T-helper 1 cell (primary cell): ENCODE measurements at places on chromosomes 2 and 18.
A peak's percentile ranks its signal among the peaks of the same experiment; 100 is the strongest.

DNA sequence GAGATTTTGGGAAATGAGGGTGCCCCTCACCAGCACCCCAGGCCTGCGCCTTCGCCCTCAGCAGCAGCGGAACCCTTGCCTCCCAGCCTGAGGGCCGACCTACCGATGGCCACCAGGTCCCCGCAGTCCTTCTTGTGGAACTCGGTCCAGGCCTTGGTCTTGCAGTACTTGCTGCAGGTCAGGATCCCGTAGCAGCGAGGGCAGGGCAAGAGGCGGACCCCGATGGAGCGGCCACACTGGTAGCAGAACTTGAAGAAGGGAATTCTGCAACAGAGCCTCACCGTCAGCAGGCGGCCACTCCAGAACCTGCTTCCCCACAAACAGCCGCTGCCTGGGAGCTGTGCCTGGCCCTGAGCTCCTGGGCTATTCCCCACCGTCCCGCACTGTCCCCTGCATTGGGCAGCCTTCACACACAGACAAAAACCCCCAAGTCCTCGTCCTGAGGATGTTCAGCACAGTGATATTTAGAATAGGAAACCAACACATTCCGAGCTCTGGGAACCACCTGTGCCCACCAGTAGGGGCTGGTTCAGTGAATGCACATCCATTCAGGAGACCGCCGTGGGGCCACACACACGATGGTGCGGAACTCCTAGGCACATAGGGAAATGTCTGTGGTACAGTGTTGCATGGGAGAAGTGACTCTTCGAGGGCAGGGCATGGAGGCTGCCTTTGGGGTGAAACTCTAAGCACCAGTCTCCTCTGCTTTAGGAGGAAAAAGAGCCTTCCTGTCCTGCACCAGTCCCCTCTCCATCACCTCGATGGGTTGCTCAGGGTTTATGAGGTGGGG is 45.6 kb downstream of the GPC1 start:
- no peak for DNase-seq

DNA sequence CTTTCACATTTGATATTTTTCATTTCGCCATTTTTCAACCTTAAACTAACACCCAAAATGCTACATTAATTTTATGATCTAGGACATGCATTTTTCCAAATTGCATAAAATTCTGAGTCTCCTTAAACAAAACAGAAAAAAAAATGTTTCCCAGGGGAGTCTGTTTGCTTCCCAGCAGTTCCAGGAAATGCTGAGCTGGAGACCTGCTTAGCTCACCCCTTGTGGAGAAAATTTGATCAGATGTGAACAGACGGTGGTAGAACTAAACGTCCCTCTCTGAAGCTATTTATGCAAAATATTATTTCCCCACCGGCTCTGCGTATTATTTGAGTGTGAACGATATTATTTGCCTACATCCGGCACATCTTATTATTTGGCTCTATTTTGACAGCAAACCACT is 74.9 kb upstream of the AGAP1 start:
- no peak for DNase-seq

DNA sequence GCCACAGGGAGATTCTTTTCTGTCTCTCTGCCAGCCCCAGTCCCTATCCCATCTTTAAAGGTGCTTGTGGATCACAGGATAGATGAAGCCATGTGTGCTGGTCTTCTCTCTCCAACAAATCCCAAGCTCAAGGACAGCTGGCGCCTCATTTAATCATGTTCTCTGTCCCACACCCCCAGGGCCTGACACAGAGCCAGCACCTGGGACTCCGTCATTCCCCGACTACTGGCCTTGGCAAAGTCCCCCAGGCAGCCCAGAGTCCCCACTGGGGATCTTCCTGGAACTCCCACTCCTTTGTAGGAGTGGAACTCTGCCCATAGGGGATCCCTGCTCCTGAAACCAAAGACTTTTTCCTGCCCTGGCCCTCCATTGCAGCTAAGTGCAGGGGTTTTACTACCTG is 60.8 kb downstream of the MTHFD2 start:
- DNase-seq = no peak

DNA sequence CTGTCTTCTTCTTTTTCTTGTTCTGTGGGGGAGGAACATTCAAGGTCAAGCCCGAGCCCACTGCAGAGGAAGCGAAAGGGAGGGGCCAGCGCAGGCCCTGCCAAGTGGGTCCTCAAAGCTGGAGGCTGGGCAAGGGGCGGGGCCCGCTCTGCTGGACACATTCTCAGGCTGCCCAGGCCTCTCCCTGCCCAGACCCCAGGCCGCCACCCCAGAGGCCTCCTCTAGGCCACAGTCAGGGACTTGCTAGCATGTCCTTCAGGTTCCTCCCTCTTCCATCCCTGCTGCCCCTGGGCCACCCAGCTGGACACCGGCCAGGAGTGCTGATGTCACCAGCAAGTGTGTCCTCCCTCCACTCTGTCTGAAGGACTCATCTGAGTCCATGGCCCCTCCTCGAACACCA is 44.1 kb downstream of the KIF1A start:
- DNase-seq = no peak

- no peak for DNase-seq
Observed at GRCh38 chr2:172588931-172589330, 33.0 kb downstream of the PDK1 start.

GRCh38 chr2:17604050-17604449 is 63.6 kb downstream of the VSNL1 start:
- no peak for DNase-seq

GRCh38 chr2:45844796-45845457 is 193.5 kb downstream of the PRKCE start:
- DNase-seq = no peak

DNA sequence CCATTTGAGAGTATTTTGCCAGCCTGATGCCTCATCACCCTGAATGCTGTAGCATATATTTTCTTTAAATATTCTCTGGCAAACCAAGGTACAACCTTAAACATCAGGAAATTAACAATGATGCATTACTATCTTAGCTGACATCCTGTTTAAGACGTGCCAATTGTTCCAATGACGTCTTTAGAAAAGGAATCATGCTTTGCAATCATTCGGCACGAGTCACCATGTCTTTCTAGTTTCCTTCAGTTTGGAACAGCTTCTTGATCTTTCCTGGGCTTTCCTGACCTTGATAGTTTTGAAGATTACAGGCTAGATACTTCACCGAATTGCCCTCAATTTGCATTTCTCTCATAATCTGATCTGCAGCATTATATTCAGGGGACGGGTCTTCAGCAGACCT is 88.2 kb upstream of the GLI2 start:
- no peak for DNase-seq

- DNase-seq = no peak
Observed at GRCh38 chr2:46008091-46008870, 288.9 kb upstream of the EPAS1 start.

DNA sequence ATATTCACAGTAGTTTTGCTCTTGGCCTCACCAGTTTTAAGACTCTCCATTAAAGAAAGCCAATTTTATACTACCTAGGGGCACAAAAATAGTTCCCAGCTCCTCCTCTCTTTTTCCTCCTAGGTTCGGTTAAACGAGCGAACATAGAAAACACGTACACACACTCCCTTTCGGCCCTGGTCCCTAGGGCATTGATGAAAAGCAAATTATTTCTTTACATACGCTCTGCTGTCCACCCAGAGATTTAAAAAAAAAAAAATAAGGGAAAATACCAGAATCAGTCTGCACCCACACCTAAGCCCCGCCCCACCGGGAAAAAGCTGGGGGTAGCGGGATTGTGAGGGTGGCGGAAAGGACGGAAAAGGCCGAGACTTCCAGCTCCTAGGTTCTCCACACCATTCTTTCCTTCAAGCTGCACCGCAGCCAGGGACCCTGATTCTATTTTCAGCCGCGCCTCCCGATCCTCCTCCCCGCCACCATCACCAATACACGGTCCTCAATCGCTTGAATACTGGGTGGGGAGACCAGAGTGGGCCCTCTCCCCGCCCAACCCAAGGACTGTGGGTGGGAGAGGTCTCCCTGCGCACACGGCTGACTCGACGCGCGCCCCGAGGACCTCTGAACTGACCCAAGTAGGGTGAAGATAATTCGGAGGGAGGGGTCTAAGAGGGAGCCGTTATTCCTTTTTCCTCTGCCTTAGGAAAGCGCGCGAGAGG is 769 bp downstream of the ATF2 start:
- peak; percentile 17 for DNase-seq

DNA sequence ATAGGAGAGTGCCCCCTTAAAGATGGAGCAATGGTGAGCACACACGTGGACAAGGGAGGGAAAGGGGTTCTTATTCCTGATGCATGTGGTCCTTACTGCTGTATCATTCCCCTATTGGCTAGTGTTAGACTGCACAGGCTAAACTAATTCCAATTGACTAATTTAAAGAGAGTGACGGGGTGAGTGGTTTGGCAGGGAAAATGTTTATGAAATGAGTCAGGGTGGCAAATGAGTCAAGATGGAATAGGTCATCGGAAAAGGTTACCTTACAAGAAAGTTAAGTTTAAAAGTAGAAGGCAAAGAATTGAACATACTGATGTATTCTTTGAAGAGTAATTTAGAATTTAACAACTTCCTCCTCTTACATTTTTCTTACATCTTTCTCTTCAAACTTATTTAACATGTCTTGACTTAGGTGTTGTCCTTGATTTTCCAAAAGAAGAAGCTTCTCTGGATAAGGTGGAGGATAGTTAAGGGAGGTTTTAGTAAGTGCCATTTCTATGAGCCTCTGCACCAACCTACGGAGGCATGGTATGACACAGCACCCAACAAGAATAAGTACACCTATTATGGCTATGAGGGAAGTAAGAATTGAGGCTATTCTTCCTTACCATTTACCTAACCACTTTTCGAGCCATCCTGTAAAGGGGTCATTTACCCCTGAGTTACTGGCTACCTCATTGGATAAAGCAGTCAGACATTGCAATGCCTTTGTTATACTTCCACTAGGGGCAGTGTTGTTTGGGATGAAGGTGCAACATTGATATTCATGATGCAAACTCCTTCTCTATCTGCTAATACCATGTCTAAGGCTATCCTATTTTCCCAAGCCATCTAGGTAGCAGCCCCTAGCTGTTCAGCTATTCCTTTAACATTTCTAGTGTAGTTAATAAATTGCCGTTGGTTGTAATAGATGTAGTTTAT is 1345.8 kb upstream of the LRRTM1 start:
- no peak for DNase-seq

- no peak for DNase-seq
Observed at GRCh38 chr2:22748909-22749308, 636.1 kb upstream of the KLHL29 start.

DNA sequence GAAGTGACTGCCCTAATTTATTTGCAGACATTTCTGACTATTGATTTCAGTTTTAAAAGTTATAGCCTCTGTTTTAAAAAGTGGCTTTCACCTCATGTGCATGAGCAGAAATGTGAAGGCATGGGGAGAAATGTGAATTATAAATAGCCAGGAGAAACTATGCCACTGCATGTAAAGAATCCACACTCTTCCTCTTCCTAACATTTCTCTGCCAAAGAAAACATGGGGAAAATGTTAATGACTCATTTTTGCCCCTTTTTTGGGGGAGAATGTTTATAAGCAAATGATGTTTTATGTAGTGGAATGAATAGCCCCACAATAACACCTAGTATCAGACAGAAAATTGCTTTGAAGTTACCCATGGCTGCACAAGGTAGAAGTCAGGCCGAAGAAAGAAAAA is 249.0 kb upstream of the TANK start:
- no peak for DNase-seq

DNA sequence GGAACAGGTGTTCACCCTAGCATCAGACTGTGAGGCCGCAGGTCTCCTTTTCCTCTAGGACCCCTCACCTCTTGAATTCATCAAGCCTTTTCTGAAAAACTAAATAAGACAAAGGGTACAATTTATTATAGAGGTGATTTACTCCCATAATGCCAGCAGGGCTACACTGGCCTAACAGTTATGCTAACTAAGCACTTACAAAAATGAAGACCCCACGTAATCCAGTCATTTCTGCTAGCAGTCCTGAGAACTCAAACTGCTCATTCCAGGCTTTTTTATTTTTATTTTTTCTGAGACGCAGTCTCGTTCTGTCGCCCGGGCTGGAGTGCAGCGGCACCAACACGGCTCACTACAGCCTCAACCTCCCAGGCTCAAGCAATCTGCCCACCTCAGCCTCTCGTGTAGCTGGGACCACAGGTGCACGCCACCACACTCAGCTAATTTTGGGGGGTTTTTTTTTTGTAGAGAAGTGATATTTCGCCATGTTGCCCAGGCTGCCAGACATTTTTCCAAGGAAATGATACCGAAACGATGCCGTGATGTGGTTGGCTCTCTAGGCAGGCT is 14.2 kb downstream of the CAPG start:
- DNase-seq = no peak

GRCh38 chr2:96156926-96157648 is 11.8 kb upstream of the DUSP2 start:
- DNase-seq = no peak
